Pons (tissue), 1 donor: ENCODE measurements at places on chromosomes 7 and 10.
A peak's percentile ranks its signal among the peaks of the same experiment; 100 is the strongest.

GRCh38 chr10:1010703-1011102, 15.0 kb downstream of the IDI2 start:
- DNase-seq, result no peak

GRCh38 chr7:33770576-33770975, 134.8 kb upstream of the BMPER start:
- DNase-seq, result no peak

DNA sequence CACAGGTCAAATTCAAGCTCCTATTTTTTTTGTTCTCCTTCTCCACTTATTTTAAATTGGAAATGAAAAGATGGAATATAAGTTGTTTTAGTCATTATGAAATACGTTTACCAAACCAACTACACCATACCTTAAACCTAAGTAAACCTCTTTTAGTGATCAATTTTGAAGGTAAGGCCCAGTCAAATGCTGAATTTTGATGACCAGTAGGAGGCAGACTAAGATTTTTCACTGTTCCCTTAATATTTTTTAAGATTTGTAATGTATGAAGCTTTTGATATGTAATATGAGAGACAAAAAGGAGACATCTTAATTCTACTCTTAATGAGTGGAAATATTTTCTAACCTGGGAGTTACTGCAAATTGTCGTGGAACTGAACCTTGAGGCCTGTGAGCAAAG, 311.6 kb downstream of the EXOC4 start:
- DNase-seq, result no peak

DNA sequence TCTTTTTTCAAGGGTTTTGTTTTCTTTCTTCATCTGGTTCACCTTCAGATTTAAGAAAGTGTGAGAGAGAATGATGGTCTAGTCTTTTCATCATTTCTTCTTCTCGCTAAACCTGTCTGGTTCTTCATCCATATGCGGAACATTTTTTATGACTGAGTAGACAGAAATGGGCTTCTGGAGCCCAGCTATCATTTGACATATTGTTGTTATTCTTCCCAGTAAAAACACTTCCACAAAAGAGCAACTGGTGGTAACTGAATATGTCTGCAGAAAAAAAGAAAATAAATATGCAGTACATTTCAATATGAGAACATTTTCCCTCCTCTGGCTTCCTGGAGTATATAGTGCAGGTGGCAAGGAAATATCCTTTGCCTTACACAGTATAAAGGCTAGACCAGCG, 209.5 kb downstream of the JCAD start:
- DNase-seq, result no peak

DNA sequence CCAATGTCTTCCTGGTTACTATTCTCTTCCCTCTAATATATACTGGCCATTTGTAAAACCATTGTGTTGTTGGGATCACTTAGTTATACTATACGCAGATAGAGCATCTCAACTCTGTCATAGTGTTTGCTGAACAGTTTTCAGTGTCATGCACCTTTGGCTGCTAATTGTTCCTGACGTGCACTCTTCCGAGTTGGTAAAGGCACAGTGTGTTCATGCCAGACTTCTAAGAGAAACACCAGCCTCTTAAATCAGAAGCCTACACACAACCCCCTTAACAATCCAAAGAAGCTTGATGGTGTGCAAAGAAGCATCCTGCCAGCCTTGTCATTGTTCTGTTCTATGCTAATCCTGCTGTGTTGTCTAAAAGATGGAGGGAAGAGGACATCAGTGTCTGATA, 131.1 kb downstream of the MAPK8 start:
- no peak for DNase-seq

- DNase-seq, result no peak
Measured at GRCh38 chr10:82331716-82332115, 456.7 kb downstream of the NRG3 start.

GRCh38 chr10:77245953-77246352, 391.7 kb downstream of the KCNMA1 start:
- peak; percentile 75 for DNase-seq
